WTC11 (cell line): ENCODE measurements at places on chromosomes 5 and 9. TPM values are rescaled to one million over a fixed set of nuclear protein-coding genes. Genes with fewer than 3 reads are reported as not detected.

The OTULINL gene
- total RNA-seq = 6.6 to 12.3 TPM (median 10.6 TPM) in 3 replicates

The SPATA24 gene
- 12.9 to 13.9 TPM (median 13.2 TPM) in 3 replicates for total RNA-seq

DNA sequence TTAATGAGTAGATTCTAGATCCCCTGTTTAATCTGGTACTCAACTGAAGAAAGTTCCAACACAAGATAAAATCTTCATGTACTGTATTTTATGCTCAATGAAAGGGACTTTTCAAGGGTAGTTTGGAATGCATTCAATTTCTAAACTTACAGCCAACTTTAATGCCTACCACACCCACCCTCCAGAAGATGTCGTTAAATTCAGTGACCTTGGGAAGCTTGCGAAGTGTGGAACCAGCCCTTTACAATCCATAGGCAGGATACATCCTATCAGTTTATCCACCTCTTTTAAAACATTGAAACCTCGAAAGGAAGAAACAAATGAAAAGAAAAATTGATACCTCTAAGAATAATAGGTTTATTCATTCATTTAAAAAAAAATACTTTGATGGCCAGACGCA lies 20.2 kb downstream of the TRPM6 start:
- no peak for DNase-seq

GRCh38 chr5:164002628-164003027 lies 497.2 kb downstream of the MAT2B start:
- no peak for DNase-seq
